ENCODE measurements at places on chromosomes 6 and 20.

DNA sequence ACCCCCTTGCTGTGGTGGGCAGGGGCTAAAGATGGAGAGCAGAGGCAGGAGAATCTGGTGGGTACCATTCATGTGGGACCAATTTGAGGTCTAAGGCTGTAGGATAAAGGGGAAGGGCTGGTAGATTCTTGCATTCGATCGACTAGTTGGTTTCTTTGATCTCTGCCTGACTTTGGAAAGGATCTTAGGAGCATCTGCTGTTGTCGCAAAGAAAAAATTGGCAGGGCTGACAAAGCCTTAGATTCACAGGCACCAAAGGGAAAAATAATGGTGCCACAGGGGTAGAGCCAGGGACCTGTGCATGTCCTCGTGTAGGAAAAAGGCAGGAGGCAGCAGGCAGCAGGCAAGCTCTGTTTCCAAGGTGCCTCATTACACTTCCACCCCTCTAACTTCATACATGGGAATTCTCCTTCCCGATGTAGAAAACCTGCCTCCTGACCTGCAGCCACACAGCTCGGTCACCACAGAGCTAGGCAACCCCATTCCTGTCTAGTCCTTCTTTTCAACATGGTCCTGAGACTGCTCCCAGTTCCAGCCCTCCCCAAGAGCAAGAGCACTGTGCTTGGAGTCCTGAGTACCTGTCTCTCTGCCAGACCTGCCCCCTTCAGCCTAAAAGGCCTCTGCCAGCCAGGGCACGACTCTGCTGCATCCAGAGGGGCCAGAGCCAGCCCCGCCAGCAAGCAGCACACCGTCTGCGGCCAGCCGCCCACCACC lies 71.9 kb downstream of the FGD2 start:
- no peak for DNase-seq

GRCh38 chr20:23626040-23626620 lies 11.6 kb downstream of the CST3 start:
- DNase-seq = no peak

GRCh38 chr6:137759624-137760023 lies 107.4 kb upstream of the TNFAIP3 start:
- DNase-seq = no peak

DNA sequence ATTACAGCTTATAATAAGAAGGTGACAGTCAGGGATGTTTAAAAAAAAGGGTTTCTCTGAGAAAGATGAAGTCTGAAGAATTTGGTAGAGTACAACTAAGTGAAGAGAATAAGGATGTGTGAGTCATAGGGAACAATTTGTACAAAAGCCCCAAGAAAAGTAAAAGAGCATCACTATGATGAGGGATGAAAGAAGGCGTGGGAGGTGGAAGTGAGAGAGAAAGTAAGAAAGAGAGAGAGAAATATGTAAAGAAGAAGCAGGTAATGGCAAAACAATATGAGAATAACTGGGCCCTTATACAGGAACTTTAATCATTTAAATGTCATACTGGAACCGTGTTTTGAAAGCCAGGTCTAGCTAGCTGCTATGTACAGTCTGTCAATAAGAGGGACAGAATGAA lies 179.4 kb downstream of the ASCC3 start:
- DNase-seq = no peak

GRCh38 chr6:132202574-132202973 lies 198.7 kb downstream of the MOXD1 start:
- no peak for DNase-seq

DNA sequence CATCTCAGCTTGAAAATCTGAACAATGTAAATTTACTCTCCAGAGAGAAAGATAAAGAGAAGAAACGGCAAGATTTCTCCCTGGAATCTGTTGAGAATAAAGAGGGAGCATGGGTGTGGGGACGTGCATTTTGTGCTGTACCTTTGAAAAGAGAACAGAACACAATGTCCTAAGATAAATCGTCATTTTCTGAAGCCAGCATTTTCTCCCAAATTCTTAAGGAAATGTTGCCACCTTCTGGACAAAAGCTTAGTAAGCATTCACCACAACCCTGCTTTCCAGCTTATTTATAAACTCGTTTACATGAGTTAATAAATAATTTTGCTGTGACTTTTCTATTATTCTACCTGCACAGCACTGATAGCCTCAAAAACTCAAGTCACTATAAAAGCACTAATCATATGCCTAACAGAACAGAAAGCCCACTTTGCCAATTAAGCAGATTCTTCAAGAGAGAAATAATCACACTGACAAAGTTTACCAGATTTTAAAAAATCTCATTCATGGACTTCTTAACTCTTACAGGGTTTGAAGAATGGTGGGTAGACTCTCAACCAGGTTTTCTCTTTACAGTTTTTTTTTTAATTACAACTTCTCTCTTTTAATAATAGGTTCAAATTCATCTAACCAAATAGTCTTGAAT lies 155.8 kb downstream of the MBOAT1 start:
- no peak for DNase-seq

GRCh38 chr6:127436578-127437110 lies 22.5 kb downstream of the KIAA0408 start:
- DNase-seq = no peak

DNA sequence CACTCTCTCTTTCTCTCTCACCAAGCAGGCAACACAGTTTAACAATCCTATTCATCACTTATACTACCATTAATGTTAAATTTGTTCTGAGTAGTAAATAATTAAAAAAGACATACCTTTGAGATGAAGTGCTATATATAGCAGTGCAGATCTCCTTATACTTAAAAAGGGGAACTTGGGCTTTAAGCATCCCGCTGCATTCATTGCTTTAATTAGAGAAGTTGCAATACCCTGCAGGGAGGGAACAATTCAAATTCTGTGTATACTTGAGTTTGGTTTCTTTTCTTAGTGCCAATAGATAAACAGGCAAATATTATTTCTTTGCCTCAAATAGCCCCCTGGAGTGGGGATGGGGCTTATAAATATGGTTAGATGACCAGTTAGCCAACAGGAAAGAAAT lies 10.8 kb upstream of the ZBTB24 start:
- no peak for DNase-seq

GRCh38 chr20:38836991-38837390 lies 31.5 kb downstream of the PPP1R16B start:
- no peak for DNase-seq

- DNase-seq = no peak
These were observed 28.4 kb downstream of the SNPH start for GRCh38 chr20:1294497-1294896.

GRCh38 chr20:29876911-29877285 lies 1380.6 kb upstream of the DEFB115 start:
- DNase-seq = no peak

DNA sequence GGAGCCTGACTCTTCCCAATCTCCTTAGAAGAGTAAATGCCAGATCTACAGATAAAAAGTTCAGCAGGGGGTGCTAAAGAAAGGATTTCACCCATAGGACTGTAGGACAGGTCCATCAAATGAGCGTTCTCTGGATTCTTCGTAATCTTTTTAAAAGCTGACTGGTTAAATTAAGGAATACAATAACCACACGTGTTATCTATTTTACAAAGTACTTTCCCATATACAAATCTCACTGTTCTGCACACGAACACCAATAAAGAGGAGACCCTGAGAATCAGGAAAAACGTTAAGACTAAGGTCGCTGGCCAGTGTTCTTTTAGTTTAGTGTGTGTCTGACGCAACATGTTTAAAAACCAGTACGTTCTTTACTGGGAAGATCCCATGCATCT lies 542 bp downstream of the TUBE1 start:
- no peak for DNase-seq
